ENCODE measurements at places on chromosomes 3 and 15. TPM values are rescaled to one million over a fixed set of nuclear protein-coding genes. Genes with fewer than 3 reads are reported as not detected.

DNA sequence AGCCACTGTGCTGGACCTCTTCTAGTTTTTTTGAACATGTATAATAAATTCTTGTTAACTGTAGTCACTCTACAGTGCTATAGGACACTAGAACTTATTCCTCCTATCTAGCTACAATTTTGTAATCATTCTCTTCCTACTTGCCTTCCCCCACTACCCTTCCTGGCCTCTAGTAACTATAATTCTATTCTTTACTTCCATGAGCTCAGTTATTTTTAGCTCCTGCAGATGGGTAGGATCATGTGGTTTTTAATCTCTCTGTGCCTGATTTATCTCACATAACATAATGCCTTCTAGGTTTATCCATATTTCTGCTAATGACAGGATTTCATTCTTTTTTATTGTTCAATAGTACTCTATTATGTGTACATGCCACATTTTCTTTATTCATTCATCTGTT is 113.2 kb upstream of the FGF7 start:
- DNase-seq = no peak
- H3K36me3 ChIP-seq = no peaks in the 10 kb centered on the region
- H3K4me3 ChIP-seq = no peak overlapping the region
- H3K27ac ChIP-seq = no peak overlapping the region

The NPRL2 gene
- 25.0 TPM for total RNA-seq

The MUC4 gene
- total RNA-seq = 2.0 TPM

DNA sequence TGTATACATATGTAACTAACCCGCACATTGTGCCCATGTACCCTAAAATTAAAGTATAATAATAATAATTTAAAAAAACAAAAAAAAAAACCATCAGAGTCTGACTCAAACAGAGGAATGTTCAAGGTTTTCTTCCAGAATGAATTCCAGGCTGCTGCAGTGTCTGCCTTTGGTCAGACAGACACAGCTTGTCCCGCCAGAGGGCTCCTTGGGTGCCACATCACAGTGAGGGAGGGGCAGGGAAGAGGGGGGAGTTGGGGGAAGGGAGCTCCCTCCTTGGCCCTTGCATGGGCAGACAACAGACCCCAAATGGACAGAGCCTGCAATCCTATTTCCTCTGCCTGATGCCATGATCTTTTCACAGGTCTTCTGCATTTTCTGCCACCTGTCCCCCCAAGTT is 36.5 kb downstream of the ITGB5 start:
- H3K36me3 ChIP-seq = peaks cover 16% of the 10 kb centered on the region

The TM2D3 gene
- total RNA-seq = 28.0 TPM

GRCh38 chr15:64305261-64305660 is 50.7 kb downstream of the CSNK1G1 start:
- no peaks in the 10 kb centered on the region for H3K27me3 ChIP-seq
- H3K4me3 ChIP-seq = no peak overlapping the region
- H3K4me1 ChIP-seq = no peaks in the 10 kb centered on the region
- peaks cover 1% of the 10 kb centered on the region for H3K36me3 ChIP-seq
- DNase-seq = no peak

The SNTN gene
- not detected for total RNA-seq

The GASK1A gene
- 7.9 TPM for total RNA-seq

GRCh38 chr3:41198046-41198445 is 1.3 kb upstream of the CTNNB1 start:
- no peaks in the 10 kb centered on the region for H3K27me3 ChIP-seq
- H3K27ac ChIP-seq = no peak overlapping the region
- H3K4me1 ChIP-seq = 0 out of 2 replicates have a peak, but pooled peaks cover 2% of the 10 kb centered on the region
- peak overlapping the region; percentile 83 for H3K4me3 ChIP-seq
- no peaks in the 10 kb centered on the region for H3K36me3 ChIP-seq
- DNase-seq = no peak

- no peaks in the 10 kb centered on the region for H3K36me3 ChIP-seq
- no peak overlapping the region for H3K4me3 ChIP-seq
- peaks cover 4% of the 10 kb centered on the region for H3K4me1 ChIP-seq
These were observed 31.0 kb downstream of the ENTPD3 start for GRCh38 chr3:40417845-40418543.

DNA sequence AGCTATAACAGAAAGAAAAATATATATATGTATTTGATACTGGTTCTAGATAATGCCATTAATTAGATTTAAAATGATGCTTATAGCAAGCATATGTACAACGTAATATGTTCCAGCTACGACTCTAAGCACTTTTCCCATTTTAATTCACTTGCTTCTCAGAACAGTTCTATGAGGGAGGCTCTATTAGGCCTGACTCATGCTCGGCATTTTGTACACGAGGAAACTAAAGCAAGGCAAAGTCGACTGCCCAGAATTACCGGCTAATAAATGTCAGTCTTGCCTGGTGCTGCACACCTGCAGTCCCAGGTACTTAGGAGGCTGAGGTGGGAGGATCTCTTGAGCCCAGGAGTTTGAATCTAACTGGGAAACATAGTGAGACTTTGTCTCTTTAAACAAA is 106.0 kb downstream of the PTPRG start:
- no peak for DNase-seq
- peaks cover 3% of the 10 kb centered on the region for H3K36me3 ChIP-seq
- H3K4me3 ChIP-seq = no peak overlapping the region
- H3K27me3 ChIP-seq = no peaks in the 10 kb centered on the region
- H3K27ac ChIP-seq = no peak overlapping the region
